ENCODE measurements at places on chromosomes 1 and 21.

DNA sequence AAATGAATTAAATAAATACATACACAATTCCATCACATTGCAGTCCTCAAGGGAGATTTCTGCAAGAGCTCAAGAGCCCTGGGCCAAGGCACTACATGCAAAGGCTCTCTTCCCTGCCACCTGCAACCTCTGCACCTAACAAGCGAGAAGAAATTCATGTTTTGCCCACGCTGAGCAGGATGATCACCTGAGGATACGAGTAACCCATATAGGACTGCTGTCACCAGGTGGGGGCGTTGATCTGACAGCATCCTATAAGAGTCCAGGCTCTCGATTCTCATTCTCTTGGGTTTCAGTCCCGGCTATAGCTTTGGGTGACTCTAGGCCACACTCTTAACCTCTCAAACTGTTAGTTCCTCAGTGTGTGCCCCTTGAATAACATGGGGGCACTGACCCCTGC lies 18.7 kb upstream of the SPOCD1 start:
- DNase-seq: no peak

DNA sequence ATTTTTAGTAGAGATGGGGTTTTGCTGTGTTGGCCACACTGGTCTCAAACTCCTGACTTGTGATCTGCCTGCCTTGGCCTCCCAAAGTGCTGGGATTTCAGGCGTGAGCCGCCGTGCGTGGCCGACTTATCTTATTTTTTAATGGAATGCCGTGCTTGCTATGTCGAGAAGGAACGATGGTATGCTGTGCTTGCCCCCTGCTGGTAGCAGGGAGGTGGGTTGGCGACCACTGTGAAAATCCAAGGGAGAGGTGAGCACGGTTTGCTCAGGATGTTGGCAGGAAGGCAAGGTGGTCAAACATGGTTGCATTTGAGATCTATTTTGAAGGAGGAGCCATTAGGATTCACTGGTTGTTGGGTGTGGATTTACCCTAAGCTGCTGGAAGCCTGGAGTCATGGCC lies 45.8 kb upstream of the RCC2 start:
- DNase-seq: no peak

DNA sequence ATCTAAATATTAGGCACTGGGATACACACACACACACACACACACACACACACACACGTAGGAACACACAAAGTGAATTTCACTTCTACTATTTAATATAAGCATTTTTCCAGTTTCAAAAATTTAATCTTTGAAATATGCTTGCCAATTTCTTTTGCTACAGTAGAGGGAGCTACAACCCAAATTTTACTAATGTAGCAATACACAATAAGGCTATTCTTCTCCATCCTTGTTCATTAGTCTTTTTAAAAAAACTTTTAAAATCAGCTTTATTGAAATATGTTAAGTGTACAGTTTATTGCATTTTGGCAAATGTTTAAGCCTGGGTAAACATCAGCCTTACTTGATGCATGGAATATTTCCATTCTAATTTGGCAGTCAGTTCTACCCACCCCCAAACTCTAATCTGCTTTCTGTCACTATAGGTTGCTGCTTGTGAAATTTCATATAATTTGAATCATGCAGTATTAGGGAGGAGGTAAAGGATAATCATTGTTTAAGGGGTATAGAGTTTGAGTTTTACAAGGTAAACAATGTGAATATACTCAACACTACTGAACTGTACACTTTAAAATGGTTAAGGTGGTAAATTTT lies 93.0 kb upstream of the TENT5C start:
- peak; percentile 4 for DNase-seq

GRCh38 chr1:59195151-59195550 lies 101.7 kb upstream of the FGGY start:
- no peak for DNase-seq

GRCh38 chr1:42260376-42261070 lies 74.5 kb downstream of the FOXJ3 start:
- no peak for DNase-seq

- DNase-seq: no peak
Observed at GRCh38 chr1:113041569-113042284, 31.3 kb upstream of the LRIG2 start.

DNA sequence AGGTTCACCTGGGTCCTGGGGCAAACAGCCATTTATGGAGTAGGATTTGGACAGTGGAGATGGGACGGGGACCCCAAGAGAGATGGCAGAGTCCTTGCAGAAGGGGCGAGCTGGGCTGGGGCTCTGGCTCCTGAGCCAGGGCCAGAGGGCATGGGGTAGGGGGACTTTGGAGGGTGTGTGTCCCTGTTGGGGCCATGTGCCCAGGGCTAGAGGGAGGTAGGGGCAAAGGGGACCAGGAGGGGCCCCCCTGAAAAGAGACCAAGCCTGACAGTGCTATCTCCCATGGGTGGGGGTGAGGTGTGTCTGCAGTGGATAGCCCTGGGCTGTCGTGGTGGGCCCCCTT lies 92.3 kb downstream of the TRIM11 start:
- DNase-seq: no peak

GRCh38 chr1:42957880-42958487 lies 684 bp downstream of the SLC2A1 start:
- peak; percentile 72 for DNase-seq
